Heart right ventricle (tissue), 16 donors: ENCODE measurements at places on chromosomes 1 and 21. TPM values are rescaled to one million over a fixed set of nuclear protein-coding genes. Genes with fewer than 3 reads are reported as not detected.

GRCh38 chr1:194300776-194301175, 1114.4 kb upstream of the B3GALT2 start:
- no peak for DNase-seq

DNA sequence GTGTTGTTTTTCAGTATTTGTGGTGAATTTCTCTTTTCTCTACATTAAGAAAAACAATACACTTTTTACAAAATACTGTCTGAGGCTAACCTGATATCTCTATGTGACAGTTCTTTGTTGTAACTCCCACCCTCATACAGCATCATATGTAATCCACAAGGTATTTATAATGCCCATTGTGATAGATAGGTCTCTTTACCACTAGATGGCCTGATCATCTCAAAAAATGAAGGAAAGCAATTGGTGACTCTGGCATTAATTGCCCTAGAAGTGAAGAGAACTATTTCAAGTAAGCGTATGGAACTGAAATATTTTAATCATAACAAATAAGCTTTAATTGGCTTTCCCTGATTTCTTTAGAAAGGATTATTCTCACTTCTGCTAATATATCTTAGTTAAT, 36.2 kb upstream of the HFM1 start:
- DNase-seq = no peak

DNA sequence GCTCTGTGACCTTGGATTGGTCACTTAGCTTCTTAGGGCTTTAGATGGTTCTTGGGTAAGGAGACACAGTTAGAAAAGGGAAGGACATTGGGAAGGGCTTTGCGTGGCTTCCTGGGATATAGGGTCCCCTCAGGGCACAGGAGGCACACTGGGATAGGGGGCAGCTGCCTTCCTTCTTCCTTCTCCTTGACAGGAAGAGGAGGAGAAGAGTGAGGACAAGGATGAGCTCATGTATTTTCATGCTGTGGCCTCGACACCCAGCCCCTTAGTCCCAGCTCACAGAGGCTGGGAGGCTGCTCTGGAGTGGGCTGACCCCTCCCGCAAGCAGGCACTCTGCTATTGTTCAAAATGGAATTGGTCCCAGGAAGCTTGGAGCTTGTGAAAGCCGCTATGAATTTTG, 45.7 kb upstream of the POU3F1 start:
- no peak for DNase-seq

DNA sequence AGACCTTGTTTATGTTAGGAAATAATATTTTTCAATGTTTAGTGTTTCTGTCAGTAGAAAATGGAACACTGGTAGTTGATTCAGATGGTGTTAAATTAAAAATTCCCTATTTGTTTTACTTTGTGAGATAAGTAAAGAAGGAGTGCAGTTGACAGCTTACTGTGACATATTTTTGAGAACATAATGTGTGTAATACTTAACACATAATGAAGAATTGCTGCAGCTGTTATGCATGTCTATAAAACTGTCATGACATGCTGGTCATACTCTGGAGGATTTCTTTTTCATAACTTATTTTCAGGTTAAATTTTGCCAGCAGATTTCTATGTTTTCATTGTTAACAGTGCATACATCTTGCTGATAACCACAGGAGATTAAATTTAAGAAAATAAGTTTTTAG, 296.1 kb downstream of the CTH start:
- no peak for DNase-seq

DNA sequence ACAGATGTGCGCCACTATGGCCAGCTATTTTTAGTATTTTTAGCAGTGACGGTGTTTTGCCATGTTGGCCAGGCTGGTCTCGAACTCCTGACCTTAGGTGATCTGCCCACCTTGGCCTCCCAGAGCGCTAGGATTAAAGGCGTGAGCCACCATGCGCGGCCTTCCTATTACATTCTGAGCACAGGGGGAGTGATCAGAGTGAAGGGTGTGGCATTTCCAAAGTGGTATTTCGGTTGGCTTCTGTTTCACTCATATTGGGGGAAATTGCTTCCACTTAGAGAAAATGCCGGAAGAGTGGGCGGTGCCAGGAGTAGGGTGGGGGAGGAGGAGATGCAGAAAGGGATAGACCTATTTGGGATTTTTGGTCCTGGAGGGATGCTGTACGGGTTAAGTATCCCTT, 4.3 kb downstream of the PIK3CD start:
- no peak for DNase-seq

DNA sequence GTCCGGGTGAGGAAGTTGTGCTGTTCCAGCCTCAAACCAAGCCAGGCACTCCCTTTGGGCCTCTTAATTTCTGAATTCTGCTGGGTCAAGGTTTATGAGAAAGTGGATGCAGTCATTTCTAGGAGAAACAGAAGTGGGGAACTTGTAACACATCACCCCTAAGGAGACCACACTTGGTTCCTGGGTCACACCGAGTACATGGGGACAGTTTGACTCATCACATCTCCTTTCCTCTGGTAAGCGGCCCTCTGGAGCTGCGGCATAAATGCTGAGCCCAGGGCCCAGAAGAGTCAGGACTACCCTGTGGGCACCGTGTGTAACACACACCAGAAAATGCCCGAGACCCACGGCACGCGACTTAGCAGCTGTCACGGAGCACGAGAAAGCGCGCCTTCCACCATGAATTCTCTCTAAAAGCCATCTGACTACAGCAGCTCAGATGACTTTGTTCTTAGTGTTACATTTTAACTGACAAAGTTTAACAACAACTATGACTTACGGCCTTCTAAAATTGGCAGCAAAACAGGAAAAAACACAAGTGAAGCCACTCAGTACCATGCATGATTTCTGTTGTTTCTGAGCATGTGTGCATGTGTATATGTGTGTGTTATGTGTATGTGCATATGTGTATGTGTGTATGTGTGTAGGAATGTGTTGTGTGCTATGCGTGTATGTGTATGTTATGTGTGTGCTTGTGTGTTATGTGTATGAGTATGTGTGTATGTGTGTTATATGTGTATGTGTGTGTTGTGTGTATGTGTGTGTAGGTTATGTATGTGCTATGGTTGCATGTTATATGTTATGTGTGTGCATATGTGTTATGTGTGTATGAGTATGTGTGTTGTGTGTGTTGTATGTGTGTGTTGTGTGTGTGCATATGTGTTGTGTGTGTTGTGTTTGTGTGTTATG, 50.8 kb downstream of the TOMM20 start:
- no peak for DNase-seq

DNA sequence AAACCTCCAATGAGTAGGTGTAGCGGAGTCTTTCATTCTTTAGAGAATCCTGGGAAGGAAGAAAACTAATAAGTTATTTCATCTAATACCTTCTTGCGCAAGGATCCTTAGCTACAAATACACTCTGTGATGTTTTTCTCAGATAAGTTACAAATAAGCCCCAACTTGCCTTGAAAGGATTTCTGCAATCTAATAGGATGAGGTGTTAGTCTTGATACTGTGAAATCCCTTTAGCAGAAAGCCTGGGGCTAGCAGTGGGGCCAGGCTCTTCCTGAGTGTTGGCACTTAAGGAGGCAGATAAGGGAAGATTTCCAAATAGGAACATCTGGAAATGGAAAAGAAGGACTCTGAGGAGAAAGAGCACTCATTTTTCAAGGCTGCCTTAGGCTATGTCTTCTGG, 168.0 kb upstream of the DAB1 start:
- DNase-seq = no peak

DNA sequence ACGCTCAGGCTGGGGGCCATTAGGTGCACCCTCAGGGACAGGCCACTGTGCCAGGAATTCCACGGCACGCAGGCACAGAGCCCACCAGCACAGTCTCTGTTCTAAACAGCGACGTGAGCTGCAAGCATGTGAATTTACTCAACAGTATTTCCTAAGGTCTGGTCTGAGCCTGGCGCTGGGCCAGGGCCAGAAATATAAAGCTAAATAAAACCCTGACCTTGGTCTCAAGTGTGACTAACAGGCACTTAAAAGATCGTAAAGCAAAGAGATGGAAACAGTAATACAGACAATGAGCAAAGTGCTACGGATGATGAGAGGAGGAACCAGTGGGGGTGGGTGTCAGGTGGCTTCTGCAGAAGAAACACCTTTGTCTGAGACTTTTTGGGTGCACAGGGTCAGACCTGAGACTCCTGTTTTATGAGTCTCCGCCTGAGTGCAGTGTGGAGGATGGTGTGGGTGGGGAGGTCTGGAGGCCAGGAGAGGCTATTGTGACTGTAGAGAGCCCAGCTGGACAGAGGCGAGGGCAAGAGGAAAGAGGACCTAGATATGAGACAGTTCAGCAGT, 53.4 kb upstream of the EDN2 start:
- peak; percentile 68 for DNase-seq

DNA sequence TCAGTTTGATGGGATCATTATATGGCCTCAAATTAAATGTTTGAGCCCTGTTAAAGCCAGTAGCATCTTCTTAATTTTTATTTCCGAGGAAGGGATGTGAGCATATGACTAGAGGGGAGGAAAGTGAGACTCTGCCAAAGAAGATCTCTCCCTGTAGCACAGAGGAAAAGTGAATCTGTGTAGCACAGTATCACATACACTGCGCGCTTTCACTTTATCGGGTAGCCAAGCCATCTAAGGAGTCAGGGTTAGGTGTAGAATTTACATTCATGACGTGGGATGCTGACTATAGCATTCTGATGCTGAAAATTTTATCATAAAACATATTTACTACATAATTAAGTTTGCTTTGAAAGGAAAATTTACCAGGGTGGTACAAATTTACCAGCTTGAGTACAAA, 24.0 kb downstream of the LRRC8D start:
- DNase-seq = no peak

- no peak for DNase-seq
Measured at GRCh38 chr1:231317306-231318014, 20.2 kb downstream of the EXOC8 start.

- DNase-seq = no peak
Measured at GRCh38 chr1:221343136-221343535, 398.8 kb downstream of the DUSP10 start.

DNA sequence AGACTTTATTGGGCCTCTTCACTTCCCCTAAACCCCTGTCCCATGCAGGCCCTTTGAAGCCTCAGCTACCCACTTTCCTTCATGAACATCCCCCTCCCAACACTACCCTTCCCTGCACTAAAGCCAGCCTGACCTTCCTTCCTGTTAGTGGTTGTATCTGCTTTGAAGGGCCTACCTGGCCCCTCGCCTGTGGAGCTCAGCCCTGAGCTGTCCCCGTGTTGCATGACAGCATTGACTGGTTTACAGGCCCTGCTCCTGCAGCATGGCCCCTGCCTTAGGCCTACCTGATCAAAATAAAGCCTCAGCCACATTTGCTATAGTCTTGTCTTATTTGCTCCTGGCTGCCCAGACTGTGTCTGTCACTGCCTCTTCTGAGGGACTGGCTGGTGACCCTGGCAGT, 5.5 kb downstream of the GSTM4 start:
- DNase-seq = no peak

DNA sequence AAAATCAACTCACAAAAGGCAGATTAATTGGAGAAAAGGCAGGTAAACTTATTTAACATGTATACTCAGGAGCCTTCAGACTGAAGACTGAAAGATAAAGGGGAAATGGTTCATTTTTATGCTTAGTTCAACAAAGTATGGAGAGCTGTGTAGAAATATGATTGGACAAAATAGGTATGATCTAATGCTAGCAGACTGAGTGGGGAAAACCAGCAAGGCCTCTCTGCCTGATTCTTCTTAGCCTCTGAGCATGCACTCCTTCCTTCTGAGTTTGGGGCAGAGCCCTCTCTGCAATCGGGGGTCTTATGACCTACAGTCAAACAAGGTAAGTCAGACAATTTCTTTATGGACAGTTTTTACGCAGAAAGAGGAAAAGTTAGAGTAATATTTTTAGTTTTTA, 38.8 kb upstream of the SUCO start:
- no peak for DNase-seq

GRCh38 chr1:101995984-101996745, 561 bp downstream of the OLFM3 start:
- DNase-seq = no peak

DNA sequence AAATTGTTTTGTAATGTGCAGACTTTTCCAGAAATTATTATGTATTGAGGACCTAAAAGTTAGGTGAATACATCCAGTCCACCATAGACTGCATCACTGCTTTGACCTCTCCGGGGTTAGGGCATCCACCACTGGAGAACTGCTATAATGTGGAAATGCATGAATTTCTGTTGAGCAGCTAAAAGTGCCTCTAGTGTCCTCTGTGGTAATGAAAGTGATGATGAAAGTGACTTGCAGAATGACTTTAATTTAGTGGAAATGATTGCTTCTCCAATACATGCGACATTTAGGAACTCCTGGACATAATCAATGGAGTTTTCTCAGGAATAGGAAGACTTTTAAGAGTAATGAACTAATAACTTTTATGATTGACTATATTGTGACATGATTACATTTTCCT, 170.8 kb downstream of the LBR start:
- DNase-seq = no peak

- DNase-seq = no peak
Measured at GRCh38 chr1:26327956-26328362, 10.2 kb downstream of the CD52 start.

- DNase-seq = no peak
Measured at GRCh38 chr1:207978441-207978840, 67.5 kb upstream of the CD34 start.

DNA sequence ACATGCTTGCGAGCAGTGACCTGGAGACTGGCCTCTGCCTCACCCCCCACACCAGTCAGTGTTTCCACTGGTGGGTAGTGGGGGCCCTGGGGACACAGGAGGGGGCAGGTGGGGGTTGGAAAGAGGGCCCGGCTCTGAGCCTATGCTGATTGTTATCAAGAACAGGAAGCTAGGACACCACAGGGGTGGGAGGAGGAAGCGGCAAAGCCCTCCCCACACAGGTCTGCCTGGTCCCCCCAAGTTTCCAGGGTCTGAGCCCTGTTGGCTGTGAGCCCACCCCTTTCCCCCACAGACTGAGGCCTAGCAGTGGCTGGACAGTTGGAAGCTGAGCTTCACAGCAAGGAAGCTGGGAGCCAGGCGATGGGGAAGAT, 1.6 kb upstream of the PTPN7 start:
- no peak for DNase-seq

DNA sequence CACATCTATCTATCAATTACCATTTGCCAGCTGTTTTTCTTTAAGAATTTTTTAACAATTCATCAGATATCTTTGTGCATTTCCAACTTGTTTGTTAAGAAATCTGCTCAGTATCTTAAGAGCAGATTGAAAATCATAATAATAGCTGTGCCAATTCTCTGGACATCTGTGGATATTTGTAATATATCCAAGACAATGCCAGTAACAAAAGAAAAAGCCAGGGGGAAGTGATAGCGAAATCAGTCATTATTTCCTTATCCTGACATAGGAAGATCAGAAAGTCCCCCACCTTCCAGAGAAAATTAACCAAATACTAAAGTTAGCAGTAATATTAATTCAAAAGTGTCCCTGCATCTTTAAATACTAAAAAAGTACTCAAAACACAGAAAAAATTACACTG, 217.1 kb downstream of the RERE start:
- DNase-seq = no peak

- no peak for DNase-seq
Measured at GRCh38 chr1:7382971-7383370, 388.1 kb upstream of the VAMP3 start.

Gene RAB3B
- polyA plus RNA-seq = not detected

Gene INAVA
- polyA plus RNA-seq = 0.29 TPM

Gene ZNF683
- polyA plus RNA-seq = 0.04 TPM

Gene NOTCH2NLA
- 10.9 TPM for polyA plus RNA-seq

Gene SPRR4
- not detected for polyA plus RNA-seq

Gene ST6GALNAC3
- 3.8 TPM for polyA plus RNA-seq
